Renal pelvis (tissue), 12 donors: ENCODE measurements at places on chromosomes 7 and 10. TPM values are rescaled to one million over a fixed set of nuclear protein-coding genes. Genes with fewer than 3 reads are reported as not detected.

AKR1C4 gene
- polyA plus RNA-seq: not detected

PON3 gene
- 2.2 TPM for polyA plus RNA-seq

ENTPD7 gene
- polyA plus RNA-seq: 18.9 TPM

MOGAT3 gene
- polyA plus RNA-seq: 0.83 TPM

ELN gene
- polyA plus RNA-seq: 109 TPM

CPXM2 gene
- polyA plus RNA-seq: 4.1 TPM

CPED1 gene
- 35.6 TPM for polyA plus RNA-seq

UNCX gene
- 13.5 TPM for polyA plus RNA-seq

CPN1 gene
- polyA plus RNA-seq: 3.8 TPM

TMEM176A gene
- polyA plus RNA-seq: 87.4 TPM

SPDYE5 gene
- 5.7 TPM for polyA plus RNA-seq

MUC12 gene
- 0.01 TPM for polyA plus RNA-seq

NUTM2E gene
- 0.23 TPM for polyA plus RNA-seq

FBXL13 gene
- 1.8 TPM for polyA plus RNA-seq

CFAP46 gene
- 11.3 TPM for polyA plus RNA-seq

KCNH2 gene
- polyA plus RNA-seq: 16.9 TPM

PNLIPRP3 gene
- polyA plus RNA-seq: not detected

TFPI2 gene
- 9.0 TPM for polyA plus RNA-seq

CAV2 gene
- polyA plus RNA-seq: 23.7 TPM

CCL24 gene
- polyA plus RNA-seq: not detected

AS3MT gene
- polyA plus RNA-seq: 26.0 TPM

TPST1 gene
- polyA plus RNA-seq: 37.3 TPM

SPDYE8 gene
- polyA plus RNA-seq: 1.0 TPM

SLC13A4 gene
- 5.0 TPM for polyA plus RNA-seq

AKR1C8 gene
- 0.28 TPM for polyA plus RNA-seq

EXOC4 gene
- polyA plus RNA-seq: 66.8 TPM

MKI67 gene
- polyA plus RNA-seq: 65.8 TPM

OR2A14 gene
- polyA plus RNA-seq: 0.09 TPM

FAM25C gene
- polyA plus RNA-seq: not detected

MMD2 gene
- polyA plus RNA-seq: not detected

GFRA1 gene
- 22.4 TPM for polyA plus RNA-seq

CUBN gene
- 263 TPM for polyA plus RNA-seq

HOXA4 gene
- 25.0 TPM for polyA plus RNA-seq

ASAH2 gene
- 2.0 TPM for polyA plus RNA-seq

GPNMB gene
- polyA plus RNA-seq: 11.1 TPM

PTER gene
- polyA plus RNA-seq: 16.7 TPM

SPACDR gene
- polyA plus RNA-seq: 1.3 TPM

FOXI2 gene
- 1.4 TPM for polyA plus RNA-seq
